ENCODE measurements at places on chromosomes 7 and 10. TPM values are rescaled to one million over a fixed set of nuclear protein-coding genes. Genes with fewer than 3 reads are reported as not detected.

DNA sequence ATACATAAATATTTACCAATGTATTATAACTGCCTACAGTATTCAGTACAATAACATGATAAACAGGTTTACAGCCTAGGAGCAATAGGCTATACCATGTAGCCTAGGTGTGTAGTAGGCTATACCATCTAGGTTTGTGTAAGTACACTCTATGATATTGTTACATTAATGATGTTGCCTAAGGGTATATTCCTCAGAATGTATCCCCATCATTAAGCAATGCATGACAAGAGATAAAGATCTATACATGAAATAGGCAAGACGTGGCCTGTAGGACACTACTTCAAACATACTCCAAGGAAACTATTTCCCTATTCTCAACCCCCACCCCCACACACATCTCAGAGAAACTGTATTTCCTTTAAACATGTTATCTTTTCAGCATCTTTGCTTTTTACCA lies 15.3 kb upstream of the ADAM22 start:
- DNase-seq, result no peak

DNA sequence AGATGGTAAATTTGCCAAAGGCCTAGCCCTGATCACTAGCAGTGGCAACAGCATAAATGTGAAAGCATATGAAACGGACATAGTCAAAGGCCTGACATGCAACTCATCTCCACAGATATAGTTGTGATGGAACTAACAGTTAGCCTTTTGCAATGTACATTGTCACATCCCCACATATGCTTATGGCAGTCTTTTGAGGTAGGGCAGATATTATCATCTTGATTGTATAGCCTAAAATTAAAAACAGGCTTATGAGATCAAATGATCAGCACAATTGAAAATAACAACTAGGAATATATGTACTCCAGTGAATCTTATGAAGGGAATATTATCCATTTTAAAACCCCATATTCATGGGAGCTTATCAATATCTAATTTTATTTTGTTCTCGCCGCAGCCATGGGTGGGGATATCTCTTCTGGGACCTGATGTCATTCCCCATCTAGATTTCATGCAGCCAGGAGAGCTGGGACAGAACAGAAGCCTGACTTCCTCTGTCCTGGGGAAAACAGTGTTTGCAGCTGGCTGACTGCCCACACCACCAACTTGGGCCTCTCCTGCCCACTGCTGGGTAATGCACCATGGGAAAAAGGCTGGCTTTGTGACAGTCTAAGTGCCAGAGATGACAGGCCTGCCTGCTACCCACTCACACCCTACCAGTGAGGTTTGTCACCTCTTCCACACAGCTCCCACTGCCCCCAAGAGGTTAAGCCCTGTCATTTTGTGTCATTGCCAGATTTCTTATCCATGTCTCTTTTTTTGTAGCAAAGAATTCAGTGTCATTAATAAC lies 180.2 kb upstream of the FZD1 start:
- no peak for DNase-seq

DNA sequence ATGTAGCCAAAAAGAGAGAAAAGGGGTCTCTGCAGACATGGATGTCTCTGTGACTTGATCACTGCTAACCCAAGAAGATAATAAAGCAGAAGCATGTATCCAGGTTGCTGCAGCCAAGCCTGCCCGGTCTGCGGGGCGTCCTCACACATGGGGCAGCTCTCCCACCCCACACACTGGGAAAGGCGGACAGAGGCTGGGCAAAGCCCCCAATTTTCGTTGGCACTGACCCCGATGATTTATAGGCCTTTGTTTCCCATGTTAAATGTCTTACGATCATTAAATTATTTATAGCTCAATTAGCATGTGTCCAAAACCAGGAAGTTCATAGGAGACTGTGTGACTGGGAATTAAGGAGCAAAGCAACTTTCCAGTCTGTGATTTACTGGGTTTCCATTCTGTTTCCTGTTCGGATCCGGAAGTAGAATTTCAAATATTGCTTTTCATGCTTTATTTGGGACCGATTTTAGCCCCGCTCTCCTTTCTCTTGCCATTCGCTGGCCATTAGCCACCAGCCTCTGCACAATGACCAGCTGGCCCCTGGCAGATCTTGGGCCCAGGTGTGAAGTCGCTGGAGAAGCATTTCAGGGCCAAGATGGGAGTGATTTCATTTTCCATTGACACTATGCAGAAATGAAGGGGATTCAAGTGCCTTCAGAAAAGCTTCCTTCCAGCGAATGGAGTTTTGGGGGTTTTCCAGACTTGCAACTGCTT lies 91.6 kb downstream of the EGFR start:
- no peak for DNase-seq

DNA sequence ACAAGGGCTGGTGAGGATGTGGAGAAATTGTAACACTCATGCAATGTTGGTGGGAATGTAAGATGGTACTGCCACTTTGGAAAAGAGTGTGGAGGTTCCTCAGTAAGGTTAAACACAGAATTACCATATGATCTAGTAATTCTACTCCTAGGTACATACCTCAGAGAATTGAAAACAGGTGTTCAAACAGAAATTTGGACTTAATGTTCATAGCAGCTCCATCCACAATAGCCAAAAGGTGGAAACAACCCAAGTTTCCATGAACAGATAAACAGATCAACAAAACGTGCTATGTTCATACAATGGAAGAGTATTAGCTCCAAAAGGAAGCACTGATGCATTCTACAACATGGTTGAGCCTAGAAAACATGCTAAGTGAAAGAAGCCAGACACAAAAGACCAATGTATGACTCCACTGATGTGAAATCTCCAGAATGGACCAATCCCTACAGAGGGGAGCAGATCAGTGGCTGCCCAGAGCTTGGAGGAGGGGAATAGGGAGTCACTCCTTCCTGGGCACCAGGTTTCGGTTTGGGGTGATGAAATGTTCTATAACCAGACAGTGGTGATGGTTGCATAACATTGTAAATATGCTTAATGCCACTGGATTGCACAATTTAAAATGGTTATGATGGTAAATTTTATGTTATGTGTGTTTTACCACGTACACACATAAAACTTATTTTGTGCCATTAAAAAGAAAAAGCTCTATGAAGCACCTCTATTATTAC lies 5.7 kb upstream of the WDR86 start:
- DNase-seq, result no peak

DNA sequence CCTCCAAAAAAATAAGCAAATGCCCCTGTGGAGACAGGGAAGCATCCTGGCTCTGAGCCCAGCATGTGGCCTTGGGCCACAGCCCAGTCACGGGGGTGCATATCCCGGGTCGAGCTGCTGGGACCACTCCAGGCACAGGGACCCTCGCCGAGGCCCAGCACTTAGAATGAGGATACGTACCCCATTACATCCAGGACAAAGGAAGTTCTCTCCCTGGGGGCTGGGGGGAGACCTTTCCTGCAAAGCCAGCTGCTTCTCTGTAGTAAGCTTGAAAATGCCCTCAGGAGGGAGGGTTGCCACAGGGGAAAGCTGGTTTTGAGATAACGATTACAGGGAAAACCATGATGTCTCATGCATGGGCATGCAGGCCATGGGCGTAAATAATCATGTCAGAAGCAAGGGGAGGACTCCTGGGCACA lies 75.5 kb downstream of the HIPK2 start:
- no peak for DNase-seq

Gene FAM25G
- total RNA-seq, result not detected

Measured in occipital lobe (tissue), 3 donors.